ENCODE measurements at places on chromosomes 11 and 22.

- no peak for DNase-seq
These were observed 48.0 kb downstream of the IGLL1 start for GRCh38 chr22:23531966-23532705.

DNA sequence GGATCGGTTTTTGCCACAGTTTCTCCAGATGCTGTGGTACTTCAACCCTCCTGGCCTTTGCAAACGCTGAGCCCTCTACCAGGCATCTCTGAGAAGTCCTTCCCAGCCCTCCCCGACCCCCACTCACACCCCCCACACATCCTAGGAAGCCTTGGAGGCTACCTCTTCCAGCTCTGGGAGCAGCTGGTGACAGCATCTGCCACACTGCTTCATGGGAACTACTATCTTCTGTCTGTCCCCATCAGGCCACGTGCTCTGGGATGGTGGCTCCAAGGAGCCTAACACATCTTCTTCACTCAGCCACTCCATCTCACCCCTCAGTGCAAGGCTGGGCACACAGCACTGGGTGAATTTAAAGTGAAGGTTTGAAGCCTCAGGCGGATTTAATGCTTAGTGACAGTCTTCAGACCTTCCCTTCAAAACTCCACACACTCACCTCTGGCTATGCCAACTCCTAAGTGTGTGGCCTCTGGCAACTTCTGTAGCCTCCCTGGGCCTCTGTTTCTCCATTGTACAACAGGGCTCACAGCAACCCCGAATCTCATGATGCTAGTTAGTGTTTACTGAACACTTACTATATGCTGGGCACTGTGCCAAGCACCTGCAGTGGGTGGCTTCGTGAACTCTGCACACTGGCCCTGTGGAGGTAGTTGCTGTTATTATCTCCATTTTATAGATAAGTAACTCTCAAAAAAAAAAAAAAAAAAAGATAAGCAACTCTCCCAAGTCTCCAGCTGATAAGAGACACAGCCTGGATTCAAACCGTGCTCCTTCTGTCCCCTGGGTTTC is 7.3 kb upstream of the TP53I11 start:
- DNase-seq = no peak

DNA sequence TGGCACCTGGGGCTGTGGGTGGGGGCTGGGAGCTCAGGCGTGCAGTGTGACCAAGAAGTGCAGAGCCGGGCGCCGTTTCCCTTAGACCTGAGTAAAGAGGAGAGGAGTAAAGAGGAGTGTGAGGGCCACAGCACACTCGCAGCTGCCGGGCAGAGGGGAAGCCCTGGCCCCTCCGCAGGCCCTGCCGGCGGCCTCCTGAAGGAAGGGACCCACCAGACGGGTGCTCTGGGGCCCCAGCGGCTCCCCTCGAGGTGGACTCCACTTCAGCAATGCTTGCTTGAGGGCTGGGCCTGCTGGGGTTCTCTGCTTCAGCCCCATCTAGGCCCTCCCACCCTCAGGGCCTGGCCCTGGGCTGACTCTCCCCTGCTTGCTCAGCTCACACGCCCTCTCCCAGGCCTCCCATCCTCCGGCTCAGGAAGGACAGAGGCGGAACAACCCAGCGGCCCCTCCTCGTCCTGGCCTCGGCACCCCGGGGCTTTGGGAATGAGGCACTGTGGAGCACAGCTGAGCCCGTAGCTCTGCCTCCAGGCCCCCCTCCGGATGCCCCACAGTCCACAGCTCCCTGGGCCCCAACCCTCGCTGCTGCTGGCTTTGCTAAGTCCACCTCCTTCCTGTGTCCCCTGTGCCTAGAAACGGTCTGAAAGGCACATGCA is 1198.7 kb downstream of the BRD1 start:
- no peak for DNase-seq

DNA sequence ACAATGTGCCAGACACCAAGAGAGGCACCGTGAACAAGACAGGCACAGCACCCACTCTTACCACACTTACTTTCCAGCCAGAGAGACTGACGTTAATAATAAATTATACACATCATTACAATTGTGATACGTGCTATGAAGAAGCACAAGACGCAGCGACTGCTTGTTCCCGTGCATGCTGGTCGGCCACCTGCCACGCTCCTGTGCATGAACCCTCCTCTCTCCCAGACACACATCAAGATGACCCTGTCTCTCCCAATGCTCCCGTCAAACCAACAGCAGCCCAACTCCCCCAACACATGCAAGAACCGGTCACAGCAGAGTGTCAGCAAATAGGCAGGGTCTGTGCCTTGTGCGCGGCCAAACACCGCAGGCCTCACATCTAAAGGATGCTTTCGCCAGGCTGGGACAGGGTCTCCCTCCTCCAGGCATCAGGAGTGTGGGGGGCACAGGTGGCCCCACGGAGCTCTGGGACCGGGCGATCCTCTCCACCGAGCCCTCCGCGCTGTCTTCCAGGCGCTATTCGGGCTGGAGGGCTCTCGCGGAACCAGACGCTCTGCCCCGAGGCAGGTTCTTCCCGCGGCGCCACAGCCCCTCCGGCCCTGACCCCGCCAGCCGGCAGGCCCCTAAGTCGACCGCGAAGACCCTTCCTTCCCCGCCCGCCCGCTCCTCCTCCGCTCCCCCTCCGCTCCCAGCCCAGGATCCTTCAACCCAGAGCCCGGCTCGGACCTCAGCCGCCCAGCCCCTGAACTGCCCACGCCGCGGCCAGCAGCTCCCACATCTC is 533 bp downstream of the SERGEF start:
- DNase-seq = no peak

DNA sequence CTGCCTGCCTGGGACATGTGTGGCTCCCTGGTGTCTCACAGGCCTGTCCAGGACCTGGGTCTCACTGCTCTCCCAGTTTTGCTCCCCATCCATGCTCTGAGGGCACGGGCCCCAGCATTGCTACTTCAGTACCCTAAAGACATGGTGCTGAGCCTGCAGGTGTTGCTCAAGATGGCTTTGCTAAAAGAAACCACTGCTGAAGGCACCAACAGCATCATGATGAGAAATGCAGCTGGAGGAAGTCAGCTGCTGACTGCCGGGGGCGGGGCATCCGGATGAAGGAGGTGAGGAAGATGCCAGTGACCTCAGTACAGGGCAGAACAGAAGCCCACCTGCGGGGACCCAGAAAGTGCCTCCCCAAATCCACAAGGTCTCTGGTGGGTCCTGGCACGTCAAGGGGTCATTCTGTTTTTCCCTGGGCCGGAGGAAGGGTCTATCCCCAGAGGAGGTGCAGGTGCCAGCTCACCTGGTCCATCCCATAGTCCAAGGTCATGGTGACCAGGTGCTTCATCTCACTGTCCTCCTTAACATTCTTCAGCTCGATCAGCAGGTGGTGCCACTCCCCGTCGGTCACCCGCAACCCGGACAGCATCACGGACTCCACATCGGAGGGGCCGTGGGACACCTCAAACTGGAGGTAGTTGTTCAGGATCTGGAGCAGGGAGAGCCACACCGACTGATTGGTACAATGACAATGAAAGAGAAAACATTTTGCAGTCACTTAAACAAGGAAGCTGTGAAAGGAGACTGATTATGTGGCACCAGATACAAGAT is 63.9 kb downstream of the TRMU start:
- DNase-seq = no peak

- peak; percentile 54 for DNase-seq
These were observed 27.0 kb downstream of the AP2A2 start for GRCh38 chr11:952406-953385.

DNA sequence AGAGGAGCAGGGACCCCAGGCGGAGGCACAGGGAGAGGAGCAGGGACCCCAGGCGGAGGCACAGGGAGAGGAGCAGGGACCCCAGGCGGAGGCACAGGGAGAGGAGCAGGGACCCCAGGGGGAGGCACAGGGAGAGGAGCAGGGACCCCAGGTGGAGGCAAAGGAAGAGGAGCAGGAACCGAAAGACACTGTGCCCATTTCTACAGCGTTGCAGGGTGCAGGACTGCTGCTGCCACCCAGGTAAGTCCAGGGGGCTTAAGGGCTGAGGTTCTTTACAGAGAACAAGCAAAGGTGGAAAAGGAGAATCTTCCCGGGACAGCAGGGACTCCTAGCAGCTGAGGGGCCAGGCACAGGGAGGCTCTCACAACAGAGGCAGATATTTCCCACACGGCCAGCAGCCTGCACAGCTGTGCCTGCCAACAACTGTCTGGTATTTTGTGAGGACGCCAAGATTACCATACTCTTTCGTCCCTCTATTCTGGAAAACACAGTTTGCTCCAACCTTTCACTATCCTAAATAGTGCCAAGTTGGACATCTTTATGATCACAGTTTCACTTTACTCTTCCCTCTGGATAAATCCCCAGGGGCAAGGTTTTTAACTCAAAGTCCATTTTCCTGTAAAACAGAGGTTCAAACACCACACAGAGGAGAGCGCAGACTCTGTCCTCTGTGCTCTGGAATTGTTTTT is 39.4 kb downstream of the SHANK2 start:
- no peak for DNase-seq

DNA sequence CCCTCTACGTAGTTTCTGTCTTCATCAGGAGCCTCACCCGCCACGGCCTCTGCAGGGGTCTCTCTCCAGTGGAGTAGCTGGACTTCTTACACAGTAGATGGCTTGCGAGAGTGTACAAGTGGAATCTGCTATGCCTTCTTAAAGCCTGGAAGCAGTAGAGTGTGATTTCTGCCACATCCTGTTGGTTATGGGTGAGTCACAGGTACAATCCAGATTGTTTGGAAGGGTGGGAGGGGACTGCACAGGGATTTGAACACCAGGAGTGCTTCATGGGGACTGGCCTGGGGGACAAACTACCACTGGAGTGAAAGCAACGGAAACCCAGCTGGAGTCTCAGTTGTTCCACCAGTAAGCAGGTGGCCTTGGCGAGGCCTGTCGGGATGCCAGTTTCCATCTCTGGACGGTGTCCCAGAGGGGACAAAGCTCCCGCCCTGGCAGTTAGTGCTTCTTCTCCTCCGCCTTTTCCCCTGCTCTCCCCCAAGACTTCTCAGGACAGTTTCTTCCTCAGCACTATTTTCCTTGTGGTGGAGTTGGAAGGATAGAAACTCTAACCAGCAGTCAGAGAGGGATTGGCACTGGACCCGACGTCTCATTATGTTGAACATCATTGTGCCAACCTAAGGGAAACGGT is 85.0 kb upstream of the RCN1 start:
- no peak for DNase-seq

- no peak for DNase-seq
These were observed 31.8 kb upstream of the RBMXL2 start for GRCh38 chr11:7056828-7057513.

- no peak for DNase-seq
These were observed 15.9 kb downstream of the TRIM29 start for GRCh38 chr11:120121914-120122473.

DNA sequence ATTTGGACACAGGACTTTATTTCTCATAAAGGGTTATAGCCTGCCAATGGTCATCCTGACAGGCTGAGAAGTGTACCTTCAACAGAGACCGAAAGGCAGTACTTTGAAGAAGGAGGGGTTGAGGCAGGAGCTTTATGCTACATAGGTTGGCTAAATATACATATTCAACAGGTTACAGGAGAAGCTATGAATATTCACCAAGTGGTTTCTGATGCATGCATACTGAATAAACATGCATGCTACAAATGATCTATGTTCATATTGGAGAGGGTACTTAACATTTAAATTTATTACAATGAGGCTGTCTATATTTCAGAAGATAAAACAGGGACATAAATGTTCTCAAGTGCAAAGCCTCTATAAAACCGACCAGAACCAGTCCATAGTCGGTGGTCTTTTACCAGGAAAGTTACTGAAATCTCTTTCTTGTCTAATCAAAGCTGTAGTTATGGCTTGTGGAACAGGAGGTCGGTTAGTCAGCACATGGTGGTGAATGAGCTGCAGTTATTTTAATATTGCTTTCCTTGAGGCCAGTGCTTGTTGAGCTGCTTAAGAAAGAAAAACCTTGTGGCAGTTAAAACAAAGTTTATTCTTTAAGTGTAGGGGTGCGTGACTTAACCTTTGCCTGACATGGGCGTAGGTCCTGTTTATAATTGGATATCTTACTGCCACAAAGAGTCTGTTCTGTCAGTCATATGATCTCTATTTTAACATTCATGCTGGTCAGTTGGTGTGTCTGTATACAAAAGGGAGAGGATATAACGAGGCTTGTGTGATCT is 19.5 kb downstream of the CNTF start:
- DNase-seq = peak; percentile 62

All from COLO829 (cell line).